ENCODE measurements at places on chromosomes 1 and 21. TPM values are rescaled to one million over a fixed set of nuclear protein-coding genes. Genes with fewer than 3 reads are reported as not detected.

DNA sequence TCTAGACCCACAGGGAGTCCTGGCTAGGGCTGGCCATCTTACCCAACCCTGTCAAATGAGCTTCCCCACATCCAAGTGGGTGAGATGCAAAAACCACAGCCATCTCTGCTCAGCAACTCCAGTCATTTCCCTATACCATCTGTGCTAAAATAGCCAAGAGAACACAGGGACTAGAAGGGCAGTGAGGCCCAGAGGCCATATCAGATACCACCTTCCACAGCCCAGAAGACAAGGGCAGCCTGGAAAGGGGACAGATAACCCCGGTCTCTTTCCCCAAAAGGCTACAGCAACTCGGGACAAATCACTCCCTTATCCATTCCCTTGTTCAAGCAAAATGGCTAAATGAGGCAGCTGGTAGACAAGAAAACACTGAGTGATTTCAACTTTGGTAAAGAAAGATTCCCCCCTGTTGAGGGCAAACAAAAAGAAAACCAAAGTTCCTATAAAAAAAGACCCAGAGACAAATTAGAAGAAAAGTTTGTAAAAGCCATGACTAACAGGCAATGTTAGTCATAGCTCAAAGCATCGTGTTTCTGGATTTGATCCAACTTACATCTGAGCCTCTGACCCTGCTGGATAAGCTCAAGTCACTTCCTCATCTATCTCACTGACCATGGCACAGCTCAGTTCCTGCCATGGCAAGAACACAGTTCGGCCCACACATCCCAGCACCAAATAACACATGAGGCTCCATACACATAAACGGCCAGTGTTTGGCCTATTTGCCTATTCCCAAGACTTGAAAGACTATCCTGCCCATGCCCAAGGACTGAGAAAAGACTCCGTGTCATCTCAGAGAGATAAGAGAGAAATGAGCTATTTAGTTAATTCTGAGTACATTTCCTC lies 3.1 kb downstream of the LAMB3 start:
- no peak for DNase-seq

- no peak for DNase-seq
Measured at GRCh38 chr1:104906141-104906540, 1156.4 kb downstream of the AMY1C start.

DNA sequence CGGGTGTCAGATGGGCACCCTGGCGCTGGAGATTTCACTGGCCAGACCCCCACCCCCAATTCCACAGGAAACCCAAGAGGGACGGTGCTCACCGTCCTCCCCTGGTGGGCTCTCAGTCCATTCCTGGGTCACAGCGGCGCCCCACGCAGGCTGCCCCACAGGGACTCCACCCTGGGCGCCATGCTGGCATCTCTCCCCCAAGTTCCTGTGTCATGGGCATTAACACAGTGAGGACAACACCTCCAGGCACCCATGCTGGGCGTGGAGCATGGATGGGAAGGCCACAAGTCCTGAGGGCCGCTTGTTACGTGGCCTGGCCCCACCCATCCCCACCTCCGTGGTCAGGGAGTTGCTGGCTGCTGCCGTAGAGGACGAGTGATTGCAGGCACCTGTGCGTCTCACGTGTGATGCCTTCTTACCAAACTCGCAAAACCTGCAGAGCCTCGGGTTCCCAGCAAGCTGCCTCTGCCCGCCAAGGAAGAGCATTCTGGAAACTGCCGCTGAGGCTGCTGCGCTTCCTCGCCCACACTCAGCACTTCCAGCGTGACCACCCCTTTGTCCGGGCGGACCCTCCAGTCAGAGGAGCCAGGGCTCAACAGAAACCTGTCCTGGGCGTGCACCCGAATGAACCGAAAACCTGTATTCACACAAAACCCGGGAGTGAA lies 60.3 kb downstream of the SLX9 start:
- peak; percentile 59 for DNase-seq

DNA sequence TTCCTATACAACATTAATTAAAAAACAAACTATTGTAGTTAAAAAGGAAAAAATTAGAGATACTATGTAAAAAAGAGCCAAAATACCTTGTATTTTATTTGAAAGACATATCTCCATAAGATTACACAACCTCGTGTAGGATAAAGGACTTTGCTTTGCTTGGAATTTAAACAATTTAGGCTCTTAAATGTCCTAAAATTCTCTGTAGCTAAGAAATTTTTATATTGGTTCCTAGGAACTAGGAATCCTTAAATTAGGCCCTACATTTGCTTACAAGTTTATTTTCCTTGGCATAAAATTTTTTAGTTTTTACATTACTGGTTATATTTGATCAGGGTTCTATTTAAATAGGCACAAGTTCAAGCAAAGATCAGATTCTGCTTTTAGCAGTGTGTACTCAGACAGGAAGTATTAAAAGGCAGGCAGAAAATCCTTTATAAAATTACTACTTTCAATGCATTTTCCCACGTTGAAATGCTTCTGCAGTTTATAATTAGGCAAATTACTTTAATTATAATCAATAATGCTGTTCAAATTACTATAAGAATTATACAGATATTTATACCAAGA lies 3.4 kb upstream of the ANGPTL3 start:
- DNase-seq: no peak

DNA sequence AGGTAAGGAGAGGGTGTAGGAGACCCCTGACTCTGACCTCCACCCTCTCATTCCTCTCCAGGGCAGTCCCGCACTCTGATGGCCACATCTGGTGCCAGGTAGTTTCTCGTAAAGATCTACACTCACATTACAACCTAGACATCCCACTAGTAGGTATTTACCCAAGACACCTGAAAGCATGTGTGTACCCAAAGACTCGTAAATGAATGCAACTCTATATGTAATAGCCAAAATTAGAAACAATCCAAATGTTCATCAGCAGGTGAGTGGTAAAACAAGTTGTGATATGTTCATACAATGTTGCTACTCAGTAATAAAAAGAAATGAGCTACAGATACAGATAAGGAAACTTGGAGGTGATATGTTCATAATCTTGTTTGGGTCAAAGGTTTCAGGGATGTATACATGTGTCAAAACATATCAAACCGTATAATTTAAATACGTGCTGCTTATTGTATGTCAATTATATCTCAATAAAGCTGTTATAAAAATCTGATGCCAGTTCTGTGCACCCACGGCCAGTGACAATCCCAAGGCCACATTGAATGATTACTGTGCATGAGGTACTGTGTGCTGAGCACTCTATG lies 37.8 kb upstream of the SLC2A1 start:
- DNase-seq: no peak

GRCh38 chr1:20149601-20150325 lies 10.6 kb downstream of the PLA2G2F start:
- DNase-seq: peak; percentile 58

DNA sequence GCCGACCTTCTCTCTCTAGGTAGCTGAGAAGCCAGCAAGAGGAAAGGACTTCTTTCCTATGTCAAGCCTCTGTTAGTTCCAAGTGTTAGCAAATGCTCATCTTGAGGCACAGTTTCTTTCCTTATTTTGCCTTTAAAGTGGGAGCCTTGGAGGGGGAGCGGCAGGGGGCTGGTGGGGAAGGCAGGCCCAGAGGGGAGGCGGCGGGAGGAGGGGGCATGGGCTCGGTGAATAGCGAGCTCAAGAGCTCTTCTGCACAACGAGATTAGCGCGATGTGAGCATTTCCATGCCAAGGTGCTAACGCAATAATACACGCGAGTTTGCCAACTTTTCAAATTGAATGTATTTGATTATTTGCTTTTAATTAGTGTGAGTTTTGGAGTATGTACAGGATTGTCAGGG lies 372.6 kb downstream of the RPS6KC1 start:
- no peak for DNase-seq

GRCh38 chr1:35350872-35351271 lies 82.4 kb downstream of the ZMYM4 start:
- DNase-seq: no peak

- DNase-seq: peak; percentile 77
Measured at GRCh38 chr21:42187976-42188653, 30.8 kb upstream of the ABCG1 start.

DNA sequence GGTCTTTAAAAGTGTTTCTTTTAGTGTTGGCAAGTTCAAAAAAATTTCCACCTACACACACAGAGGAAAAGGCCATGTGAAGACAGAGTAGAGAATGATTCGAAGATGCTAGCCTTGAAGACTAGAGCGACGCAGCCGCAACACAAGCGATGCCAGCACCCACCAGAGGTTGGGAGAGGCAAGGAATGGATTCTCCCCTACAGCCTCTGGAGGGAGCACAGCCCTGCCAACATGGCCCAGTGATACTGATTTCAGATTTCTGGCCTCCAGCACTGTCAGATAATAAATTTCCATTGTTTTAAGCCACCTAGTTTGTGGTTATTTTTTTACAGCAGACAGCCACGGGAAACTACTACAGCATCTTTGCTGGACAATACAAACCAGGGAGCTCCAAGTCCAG lies 6.9 kb upstream of the ADAR start:
- no peak for DNase-seq

GRCh38 chr1:113763661-113764060 lies 4.4 kb upstream of the PHTF1 start:
- DNase-seq: no peak

GRCh38 chr1:218377143-218377660 lies 32.1 kb downstream of the TGFB2 start:
- no peak for DNase-seq

DNA sequence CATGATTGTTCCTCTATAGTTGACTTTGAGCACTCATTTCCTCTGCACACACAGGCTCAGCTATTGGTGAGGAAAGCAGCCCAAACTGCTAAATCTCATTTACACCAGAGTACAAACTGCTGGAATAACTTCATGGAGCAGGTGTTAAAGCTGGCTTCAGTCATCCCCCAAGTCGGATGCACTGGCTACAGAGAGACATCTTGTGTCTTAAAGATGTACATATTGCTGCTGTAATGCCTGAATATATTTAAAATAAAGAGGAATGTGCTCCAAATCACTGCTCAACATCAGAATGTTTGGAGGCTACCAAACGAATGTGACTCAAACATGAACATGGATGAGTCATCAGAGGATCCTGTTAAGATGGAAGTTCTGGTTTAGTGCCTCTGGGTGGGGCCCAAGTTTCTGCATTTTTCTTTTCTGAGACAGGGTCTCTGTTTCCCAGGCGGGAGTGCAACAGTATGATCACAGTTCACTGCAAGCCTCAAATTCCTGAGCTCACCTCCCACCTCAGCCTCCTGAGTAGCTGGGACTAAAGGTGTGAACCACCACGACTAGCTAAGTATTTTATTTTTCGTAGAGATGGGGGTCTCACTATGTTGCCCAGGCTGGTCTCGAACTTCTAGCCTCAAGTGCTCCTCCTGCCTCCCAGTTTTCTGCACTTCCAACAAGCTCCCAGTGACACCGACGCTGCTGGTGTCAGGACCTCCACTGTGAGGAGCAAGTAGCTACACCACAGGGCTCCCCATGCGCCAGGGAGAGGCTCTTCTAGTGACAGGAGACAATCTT lies 79.0 kb upstream of the KRTAP19-8 start:
- no peak for DNase-seq

GRCh38 chr1:158324395-158324794 lies 6.9 kb downstream of the CD1B start:
- DNase-seq: no peak

GRCh38 chr1:197919346-197920066 lies 2.3 kb downstream of the LHX9 start:
- no peak for DNase-seq

GRCh38 chr1:38009088-38009840 lies 3.3 kb upstream of the UTP11 start:
- peak; percentile 56 for DNase-seq

DNA sequence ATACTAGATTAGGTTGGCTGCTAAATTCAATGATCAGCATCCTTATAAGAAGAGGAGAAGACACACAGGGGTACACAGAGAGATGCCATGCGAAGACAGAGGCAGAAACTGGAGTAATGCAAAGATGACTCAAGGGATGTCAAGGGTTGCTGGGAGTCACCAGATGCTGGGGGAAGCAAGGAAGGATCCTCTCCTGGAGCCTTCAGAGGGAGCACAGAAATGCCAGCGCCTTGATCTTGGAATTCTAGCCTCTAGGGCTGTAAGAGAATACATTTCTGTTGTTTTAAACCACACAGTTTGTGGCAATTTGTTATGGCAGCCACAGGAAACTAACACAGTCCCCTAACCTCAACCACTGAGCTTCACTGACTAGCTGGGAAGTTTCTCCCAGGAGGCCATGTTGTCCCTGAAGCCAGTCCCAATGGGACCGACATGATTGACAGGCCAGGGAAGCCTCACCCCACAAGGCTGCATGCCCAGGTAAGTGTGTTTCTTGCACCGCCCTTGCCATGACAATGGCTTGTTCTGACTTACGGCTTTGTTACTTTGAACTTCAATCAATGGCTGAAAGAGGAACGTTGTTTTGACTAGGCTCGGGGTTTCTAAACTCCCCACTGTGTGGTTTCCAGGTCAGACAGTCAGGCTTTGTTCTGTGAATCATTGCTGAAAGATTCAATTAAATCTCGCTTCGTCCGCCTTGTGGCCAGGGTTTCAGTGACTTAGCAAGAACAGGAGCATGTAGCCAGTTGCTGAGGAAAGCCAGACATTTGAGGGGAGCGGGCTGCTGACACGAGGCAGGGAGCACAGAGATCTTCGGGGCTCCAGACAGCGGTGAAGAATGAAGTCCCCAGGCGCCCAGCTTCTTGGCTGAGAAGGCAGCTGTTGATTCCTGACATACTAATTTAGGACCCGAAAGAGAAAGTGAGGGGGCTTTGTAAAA lies 62.3 kb downstream of the RUNX1 start:
- DNase-seq: peak; percentile 71

DNA sequence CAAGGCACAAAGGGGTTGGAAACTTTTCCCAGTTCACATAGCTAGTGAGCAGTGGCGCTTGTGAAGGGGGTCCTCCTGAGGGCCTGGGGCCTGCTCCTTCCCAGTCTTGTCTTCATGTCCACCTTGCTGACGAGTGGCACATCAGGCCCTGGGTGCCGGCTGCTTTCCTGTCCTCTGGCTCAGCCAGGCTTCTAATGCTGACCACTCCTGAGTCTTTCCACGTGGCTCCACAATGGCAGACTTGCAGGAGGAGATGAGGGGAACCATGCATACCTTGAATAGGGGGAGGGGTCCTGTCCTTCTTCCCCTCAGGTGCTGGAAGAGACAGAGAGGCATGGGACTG lies 38.7 kb downstream of the MAPKAPK2 start:
- DNase-seq: peak; percentile 64

DNA sequence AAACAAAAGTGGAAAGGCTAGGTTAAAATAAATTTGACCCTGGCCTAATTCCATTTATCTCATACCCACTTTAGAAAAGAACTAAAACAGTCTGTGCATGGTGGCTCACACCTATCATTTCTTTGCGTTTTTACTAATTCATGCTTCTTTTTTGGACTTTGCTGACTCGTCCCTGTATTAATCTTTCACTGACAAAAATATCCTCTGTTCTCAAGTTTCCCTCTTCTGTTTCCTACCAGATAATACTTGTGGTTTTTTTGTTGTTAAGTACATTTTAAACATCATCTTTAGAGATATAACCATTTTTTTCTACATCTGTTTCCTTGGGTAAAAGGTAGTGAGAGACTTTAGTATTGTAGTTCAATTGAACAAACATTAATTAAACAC lies 11.5 kb downstream of the CNST start:
- DNase-seq: no peak

- no peak for DNase-seq
Measured at GRCh38 chr1:110082477-110082876, 12.0 kb upstream of the ALX3 start.

IRF6 gene
- total RNA-seq: 0.41 TPM

FCN3 gene
- 2.5 TPM for total RNA-seq

KRTAP11-1 gene
- total RNA-seq: not detected

AMIGO1 gene
- 9.4 TPM for total RNA-seq
